ENCODE measurements at places on chromosomes 12 and 14. TPM values are rescaled to one million over a fixed set of nuclear protein-coding genes. Genes with fewer than 3 reads are reported as not detected.

The ITGA7 gene
- 1.4 TPM for total RNA-seq

The TMEM179 gene
- 0.38 TPM for total RNA-seq

The LRRC43 gene
- 0.10 TPM for total RNA-seq

The CSRP2 gene
- 21.3 TPM for total RNA-seq

The PROX2 gene
- not detected for total RNA-seq

The EXD2 gene
- total RNA-seq = 14.3 TPM

The NAA30 gene
- total RNA-seq = 13.2 TPM

The IFNG-AS1 gene
- not detected for total RNA-seq

The HOXC12 gene
- not detected for total RNA-seq

The STYK1 gene
- 0.20 TPM for total RNA-seq

The KLHL33 gene
- not detected for total RNA-seq

The KRT75 gene
- 0.08 TPM for total RNA-seq

The RNASE13 gene
- not detected for total RNA-seq

The MIP gene
- total RNA-seq = not detected

The CNTN1 gene
- total RNA-seq = 53.7 TPM

The SYNDIG1L gene
- not detected for total RNA-seq

The GALNT16 gene
- 2.8 TPM for total RNA-seq

The KRT2 gene
- not detected for total RNA-seq

The DDHD1 gene
- 6.0 TPM for total RNA-seq

The RD3L gene
- total RNA-seq = not detected

The TMPRSS12 gene
- not detected for total RNA-seq

The MFAP5 gene
- 0.12 TPM for total RNA-seq

The SLC25A21 gene
- total RNA-seq = 1.2 TPM

The DDN gene
- 0.75 TPM for total RNA-seq

The PRKAG1 gene
- 39.3 TPM for total RNA-seq

The SLCO1B1 gene
- 0.63 TPM for total RNA-seq

The KRT83 gene
- 5.7 TPM for total RNA-seq

The LRRC10 gene
- total RNA-seq = not detected

The EFS gene
- not detected for total RNA-seq

The GPR84 gene
- 0.11 TPM for total RNA-seq

The LRRK2 gene
- total RNA-seq = 1.7 TPM

The MCRS1 gene
- 61.5 TPM for total RNA-seq

The RNASE3 gene
- total RNA-seq = not detected

The DPPA3 gene
- not detected for total RNA-seq

The KRT78 gene
- 0.15 TPM for total RNA-seq

The ADGRD1 gene
- total RNA-seq = 0.55 TPM

The KCNH3 gene
- 2.1 TPM for total RNA-seq

The AKAP3 gene
- total RNA-seq = 0.09 TPM

The TCTN2 gene
- 12.8 TPM for total RNA-seq

The SLC38A4 gene
- 0.22 TPM for total RNA-seq

The TMEM30B gene
- total RNA-seq = 0.30 TPM

The CLEC12A gene
- total RNA-seq = not detected

The DHH gene
- total RNA-seq = not detected

The OVCH1 gene
- total RNA-seq = not detected

The COCH gene
- 25.2 TPM for total RNA-seq

The BIN2 gene
- 0.09 TPM for total RNA-seq

The OTUB2 gene
- total RNA-seq = 3.0 TPM

The MMP19 gene
- total RNA-seq = 0.62 TPM

The PLXNC1 gene
- 0.15 TPM for total RNA-seq

The RNASE7 gene
- total RNA-seq = 0.07 TPM

The HDAC7 gene
- 58.4 TPM for total RNA-seq

The MAP3K9 gene
- 7.1 TPM for total RNA-seq

The RFX4 gene
- not detected for total RNA-seq

The TPPP2 gene
- not detected for total RNA-seq

The SIX1 gene
- total RNA-seq = 7.5 TPM

The DGKA gene
- 21.9 TPM for total RNA-seq

The OLR1 gene
- 0.73 TPM for total RNA-seq

The FOXG1 gene
- 0.20 TPM for total RNA-seq

The ETFBKMT gene
- total RNA-seq = 1.3 TPM

Measured in A549 treated with Hydrocortisone at 1 μM for 4 hours (cell line).